ENCODE measurements at places on chromosomes 12 and 14. TPM values are rescaled to one million over a fixed set of nuclear protein-coding genes. Genes with fewer than 3 reads are reported as not detected.
A peak's percentile ranks its signal among the peaks of the same experiment; 100 is the strongest.

GRCh38 chr14:51208982-51209381 lies 31.1 kb upstream of the TMX1 start:
- no peak for DNase-seq

DNA sequence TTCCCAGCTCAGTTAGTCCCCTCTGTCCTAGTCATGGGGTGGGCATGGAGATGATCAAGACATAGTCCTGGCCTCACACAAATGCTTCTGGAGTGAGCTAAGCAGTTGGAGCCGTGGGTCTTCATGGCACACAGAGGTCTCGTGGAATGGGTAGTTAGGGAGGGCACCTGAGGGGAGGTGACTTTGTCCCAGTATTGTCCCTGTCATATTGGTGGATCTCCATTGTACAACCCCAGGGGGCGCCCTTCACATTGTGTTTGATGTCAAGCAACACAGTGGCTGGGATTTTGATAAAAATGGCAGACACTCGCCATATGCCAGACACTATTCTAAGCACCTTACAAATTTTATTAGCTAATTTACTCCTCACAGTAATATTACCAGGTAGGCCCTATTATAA lies 175.4 kb upstream of the LHX5 start:
- DNase-seq, result no peak

- no peak for DNase-seq
Measured at GRCh38 chr14:26996246-26996645, 398.4 kb upstream of the NOVA1 start.

DNA sequence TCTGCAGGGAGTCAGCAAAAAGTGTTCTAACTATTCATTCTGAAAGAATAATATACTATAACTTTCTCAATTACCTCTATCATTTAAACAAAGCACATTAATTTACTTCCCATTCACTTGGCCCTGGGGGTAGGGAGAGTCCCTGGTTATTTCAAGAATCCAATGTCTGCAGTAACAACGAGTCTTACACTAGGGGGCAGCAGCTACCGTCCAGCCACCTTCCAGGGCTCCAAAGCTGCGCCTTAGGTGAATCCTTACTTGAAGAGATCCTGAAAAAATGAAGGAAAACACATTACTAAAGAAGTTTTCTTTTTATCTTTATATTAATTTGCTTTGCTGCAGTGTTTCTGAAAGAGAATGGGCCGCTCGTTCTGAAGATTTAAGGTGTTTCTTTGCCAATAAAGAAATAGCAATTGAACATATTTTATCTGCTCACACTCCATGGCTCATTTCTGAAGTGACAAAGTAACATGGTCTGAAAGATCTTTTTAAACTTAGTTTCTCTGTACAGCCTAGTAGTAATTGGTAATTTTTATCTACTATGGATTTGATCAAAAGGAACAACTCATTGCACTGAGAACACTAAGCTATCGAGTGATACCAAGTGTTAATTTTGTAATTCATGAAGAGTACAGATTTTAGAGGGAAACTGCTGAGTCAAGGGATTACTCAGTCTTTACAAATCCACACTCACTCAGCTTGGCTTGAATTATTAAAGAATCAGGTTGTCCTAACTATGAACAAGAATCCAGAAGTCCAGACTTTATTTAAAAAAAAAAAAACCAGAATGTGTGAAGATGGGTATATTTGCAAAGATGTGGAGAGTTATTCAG lies 27.6 kb downstream of the BHLHE41 start:
- DNase-seq, result peak; percentile 83

DNA sequence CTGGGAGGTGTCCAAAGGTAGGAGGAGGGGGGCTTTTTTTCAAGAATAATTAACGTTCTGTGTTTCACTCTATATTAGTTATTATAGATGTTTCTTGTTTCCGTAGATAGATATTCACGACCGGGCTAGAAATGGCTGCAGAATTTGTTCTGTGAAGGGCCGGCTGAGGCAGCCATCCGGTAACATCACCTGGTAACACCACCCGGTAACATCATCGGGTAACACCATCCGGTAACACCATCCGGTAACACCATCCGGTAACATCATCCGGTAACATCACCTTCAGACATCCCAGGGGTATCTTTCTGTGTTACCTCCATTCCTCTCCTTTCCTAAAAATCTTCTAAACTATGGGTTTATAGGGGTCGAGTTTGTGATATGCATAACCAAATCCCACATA lies 1336.7 kb upstream of the TMEM132C start:
- no peak for DNase-seq

- no peak for DNase-seq
Measured at GRCh38 chr12:104805186-104805585, 152.9 kb downstream of the SLC41A2 start.

Gene HSP90B1
- 517 TPM for total RNA-seq

Gene FAM186B
- 0.36 TPM for total RNA-seq

Gene GSC
- 4.5 TPM for total RNA-seq

Data from sciatic nerve (tissue), 2 donors.